Activated CD4-positive, alpha-beta T cell treated with anti-CD3 and anti-CD28 coated beads, Interleukin-2, amount 50 U/mL, for 4 hours (primary cell): ENCODE measurements at places on chromosomes 13 and 19.

DNA sequence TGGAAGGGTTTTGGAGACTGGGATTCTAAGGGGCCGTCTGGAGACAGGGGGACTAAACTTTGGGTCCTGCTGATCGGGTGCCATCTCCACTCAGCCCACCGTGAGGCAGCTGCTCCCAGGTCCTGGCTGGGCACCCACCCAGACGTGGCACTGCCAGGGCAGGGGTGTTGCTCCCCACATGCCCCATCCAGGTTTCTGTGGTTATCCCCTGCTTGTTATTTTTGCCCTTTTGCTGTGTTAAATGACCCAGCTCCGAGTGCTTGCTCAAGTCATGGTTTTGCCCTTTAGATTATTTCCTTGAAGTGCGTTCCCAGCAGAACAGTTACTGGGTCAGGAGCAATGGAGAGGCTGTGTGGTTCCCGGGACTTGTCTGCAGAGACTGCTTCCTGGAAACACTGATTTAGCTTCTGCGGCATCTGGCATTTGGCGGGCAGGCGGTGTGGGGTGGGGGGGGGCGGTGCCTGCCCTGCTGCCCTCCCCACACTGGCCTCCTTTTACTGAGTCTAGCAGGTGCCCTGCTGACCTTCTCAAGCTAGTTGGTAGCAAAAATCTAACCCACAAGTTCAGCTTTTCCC lies 1.9 kb downstream of the RAB11B start:
- DNase-seq: no peak

- no peak for DNase-seq
These were observed 23.5 kb downstream of the ACTN4 start for GRCh38 chr19:38670921-38671398.

DNA sequence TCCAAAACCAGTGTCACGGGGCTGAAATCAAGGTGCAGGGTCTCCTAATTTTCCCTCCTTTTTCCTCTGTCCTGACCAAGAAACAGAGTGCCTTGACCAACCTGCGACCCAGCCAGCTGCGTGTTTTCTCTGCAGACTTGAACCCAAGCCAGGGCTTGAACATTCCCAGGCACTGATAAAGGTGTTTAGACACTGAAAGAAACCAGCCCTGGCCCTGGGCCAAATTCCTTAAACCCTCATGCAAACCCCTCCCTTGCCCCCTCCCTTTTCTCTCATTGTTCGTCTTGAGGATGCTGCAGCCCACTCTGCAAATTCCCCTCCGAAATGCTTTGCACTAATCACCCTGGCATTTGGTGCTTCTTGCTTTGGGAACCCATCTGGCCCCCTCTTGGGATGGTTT lies 9.5 kb upstream of the FFAR2 start:
- DNase-seq: no peak

GRCh38 chr13:90792335-90792734 lies 555.2 kb upstream of the MIR17HG start:
- DNase-seq: no peak

GRCh38 chr13:59318320-59318930 lies 845.3 kb downstream of the DIAPH3 start:
- peak; percentile 22 for DNase-seq

- DNase-seq: no peak
These were observed 406.2 kb downstream of the KLF5 start for GRCh38 chr13:73464758-73465616.
